Naive thymus-derived CD8-positive, alpha-beta T cell (primary cell): ENCODE measurements at places on chromosomes 2 and 18. TPM values are rescaled to one million over a fixed set of nuclear protein-coding genes. Genes with fewer than 3 reads are reported as not detected.

Gene NT5C1B
- total RNA-seq, result not detected

- no peak overlapping the region for H3K27ac ChIP-seq
- H3K27me3 ChIP-seq, result peaks cover 1% of the 10 kb centered on the region
- H3K4me3 ChIP-seq, result no peak overlapping the region
- no peaks in the 10 kb centered on the region for H3K36me3 ChIP-seq
- no peak for DNase-seq
Measured at GRCh38 chr18:8484951-8485350, 124.3 kb upstream of the RAB12 start.

Gene TPRKB
- 35.6 TPM for total RNA-seq

- no peaks in the 10 kb centered on the region for H3K27me3 ChIP-seq
- peaks cover 38% of the 10 kb centered on the region for H3K4me1 ChIP-seq
- H3K36me3 ChIP-seq, result peaks cover 6% of the 10 kb centered on the region
Measured at GRCh38 chr2:128280901-128281321, 37.8 kb downstream of the HS6ST1 start.

Gene LIPG
- total RNA-seq, result not detected

- H3K36me3 ChIP-seq, result no peaks in the 10 kb centered on the region
- H3K4me3 ChIP-seq, result no peak overlapping the region
- DNase-seq, result no peak
- H3K27me3 ChIP-seq, result peaks cover 1% of the 10 kb centered on the region
Measured at GRCh38 chr2:119415630-119416029, 16.0 kb upstream of the TMEM37 start.

GRCh38 chr18:1361936-1362335 is 457.3 kb downstream of the ADCYAP1 start:
- no peaks in the 10 kb centered on the region for H3K4me1 ChIP-seq
- H3K4me3 ChIP-seq, result no peak overlapping the region
- H3K27ac ChIP-seq, result no peak overlapping the region
- H3K36me3 ChIP-seq, result no peaks in the 10 kb centered on the region

Gene EFHD1
- 5.1 TPM for total RNA-seq
